Amniotic epithelial cell (primary cell): ENCODE measurements at places on chromosomes 7 and 10.
A peak's percentile ranks its signal among the peaks of the same experiment; 100 is the strongest.

GRCh38 chr7:103637094-103637493 lies 191.1 kb upstream of the SLC26A5 start:
- peak; percentile 63 for DNase-seq

DNA sequence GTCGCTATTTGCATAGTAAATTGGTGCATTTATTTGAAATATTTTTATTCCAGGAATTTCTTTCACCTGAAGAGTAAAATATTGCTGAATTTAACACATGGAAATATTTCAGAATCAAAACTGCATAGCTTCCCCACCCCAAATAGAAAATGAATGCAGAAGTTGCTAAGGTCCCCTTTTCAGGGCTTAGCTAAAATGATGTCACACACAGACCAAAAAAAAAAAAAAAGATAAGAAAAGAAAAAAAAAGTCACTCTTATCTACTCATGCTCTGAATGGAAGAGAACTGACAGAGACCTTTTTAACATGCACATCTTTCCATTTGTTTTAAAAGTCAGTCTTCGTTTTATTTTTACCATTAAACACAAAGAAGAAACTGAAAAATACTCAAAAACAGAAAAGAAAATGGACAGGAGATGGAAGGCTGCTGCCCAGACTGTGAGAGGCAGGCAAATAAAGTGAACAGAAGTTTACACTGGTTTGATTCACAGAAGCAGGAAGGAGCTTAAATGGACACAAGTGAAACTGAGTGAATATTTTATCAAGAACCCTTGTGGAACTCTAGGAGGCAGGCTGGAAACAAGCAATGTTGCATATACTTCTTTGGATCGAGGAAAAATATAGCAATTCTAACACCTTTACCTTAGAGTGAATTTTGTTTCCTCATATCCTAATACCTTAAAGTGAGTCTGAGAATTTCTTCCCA lies 32.0 kb downstream of the PSMC2 start:
- DNase-seq: no peak

- DNase-seq: no peak
Measured at GRCh38 chr7:149791-150636, 42.4 kb upstream of the FAM20C start.

DNA sequence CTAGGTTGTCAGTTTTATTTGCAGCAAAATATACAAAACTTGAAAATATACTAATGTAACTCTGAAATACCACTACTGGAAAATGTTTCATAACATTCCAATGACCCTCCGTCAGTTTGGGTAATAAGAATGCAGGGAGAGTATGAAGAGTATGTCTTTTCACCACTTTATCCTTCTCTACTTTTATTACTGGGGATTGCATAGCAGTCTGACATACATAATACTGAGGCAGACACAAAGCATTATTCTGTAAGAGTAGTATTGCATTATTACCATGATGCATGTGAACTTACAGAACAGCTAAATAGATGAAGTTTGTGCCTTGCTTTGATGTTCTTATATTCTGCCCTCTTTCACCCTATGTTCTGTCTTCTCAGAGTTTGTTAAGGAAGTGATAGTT lies 151.8 kb upstream of the TPK1 start:
- no peak for DNase-seq

DNA sequence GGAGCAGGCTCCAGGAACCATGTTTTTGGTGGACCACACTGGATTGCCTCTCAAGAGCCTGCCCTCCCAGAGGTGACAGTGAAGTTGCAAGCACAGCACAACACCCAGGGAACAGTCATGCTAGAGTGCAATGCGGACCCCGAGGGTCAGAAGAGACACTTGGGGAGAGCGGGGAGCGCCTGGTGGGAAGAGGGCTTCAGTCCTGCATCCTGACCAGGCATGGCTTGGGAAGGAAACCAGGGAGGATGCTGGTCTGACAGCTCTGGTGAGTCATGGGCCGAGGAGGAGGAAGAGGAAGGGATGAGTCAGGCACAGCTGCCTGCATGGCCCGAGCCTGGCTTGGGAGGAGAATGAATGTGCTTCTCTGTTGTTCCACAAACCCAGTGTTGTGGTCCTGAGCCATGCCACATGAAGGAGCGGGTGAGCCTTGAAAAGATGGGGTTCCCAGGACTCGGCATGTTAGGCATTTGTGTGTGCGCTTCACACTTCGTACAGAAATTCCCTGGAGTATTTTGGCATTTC lies 29.5 kb upstream of the ANKRD2 start:
- DNase-seq: peak; percentile 97
